Thoracic aorta (tissue), 2 donors: ENCODE measurements at places on chromosomes 11 and 22.
A peak's percentile ranks its signal among the peaks of the same experiment; 100 is the strongest.

DNA sequence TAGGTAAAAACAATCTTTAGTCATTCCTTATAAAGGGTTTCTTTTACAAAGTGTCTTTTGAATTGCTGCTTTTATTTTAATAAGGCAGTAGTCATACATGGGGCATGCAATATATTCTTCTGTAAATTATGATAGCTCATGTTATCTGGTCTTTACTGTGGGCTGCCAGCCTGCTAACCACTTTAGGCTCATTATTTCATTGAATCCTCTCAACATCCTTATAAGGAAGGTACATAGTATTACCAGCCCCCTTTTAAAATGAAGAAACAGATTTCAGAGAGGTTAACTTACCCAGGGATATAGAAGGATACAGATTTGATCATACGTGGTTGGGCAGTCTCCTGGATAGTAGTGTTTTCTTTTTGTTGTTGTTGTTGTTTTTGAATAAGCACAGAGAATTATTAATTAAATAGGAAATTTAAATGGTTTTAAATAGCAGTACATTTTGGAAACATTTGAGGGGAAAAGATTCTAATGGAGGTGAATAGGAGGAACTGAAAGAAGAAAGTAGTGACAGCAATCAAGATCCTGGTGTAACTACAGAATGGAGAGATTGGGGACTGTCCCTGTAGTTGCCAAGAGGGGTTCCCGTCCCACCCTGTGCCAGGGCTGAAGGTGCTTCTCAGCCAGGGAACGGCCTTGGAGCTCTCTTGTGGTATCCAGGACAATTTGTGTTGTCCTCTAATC lies 21.0 kb downstream of the SPECC1L start:
- H3K27me3 ChIP-seq: no peaks in the 10 kb centered on the region
- no peak overlapping the region for H3K4me3 ChIP-seq
- no peaks in the 10 kb centered on the region for H3K36me3 ChIP-seq
- H3K4me1 ChIP-seq: peaks cover 62% of the 10 kb centered on the region

DNA sequence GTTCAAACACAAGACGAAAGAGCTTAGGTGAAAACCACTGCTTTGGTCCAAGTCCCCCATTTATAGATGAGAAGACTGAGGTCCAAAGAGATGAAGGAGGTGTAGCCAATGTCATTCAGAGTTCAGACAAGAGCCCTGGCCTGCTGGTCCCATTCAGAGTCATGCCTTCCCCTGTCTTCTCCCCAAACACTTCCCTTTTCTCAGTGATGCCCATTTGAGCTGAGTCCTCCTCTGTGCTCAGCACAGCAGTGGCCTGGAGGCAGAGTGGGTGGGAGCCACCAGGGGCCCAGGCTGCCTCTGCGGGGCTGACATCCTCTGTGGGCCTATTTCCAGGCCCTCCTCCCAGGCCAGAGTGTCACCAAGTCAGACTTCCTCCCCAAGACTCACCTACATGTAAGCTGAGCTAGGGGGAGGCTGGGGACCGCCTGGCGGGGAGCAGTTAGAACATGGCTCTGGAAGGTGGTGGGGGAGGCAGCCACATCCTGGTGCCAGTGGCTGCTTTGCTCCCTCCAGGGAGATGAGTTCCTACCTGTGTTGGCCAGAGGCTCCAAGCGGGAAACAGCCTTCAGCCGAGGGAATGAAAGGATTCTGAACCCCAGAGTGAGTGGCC lies 22.4 kb upstream of the LRRC10B start:
- no peak for DNase-seq
- no peaks in the 10 kb centered on the region for H3K36me3 ChIP-seq
- no peak overlapping the region for H3K27ac ChIP-seq
- H3K27me3 ChIP-seq: no peaks in the 10 kb centered on the region
- H3K4me3 ChIP-seq: no peak overlapping the region

GRCh38 chr11:95453616-95454171 lies 222.7 kb upstream of the SESN3 start:
- H3K27me3 ChIP-seq: no peaks in the 10 kb centered on the region
- H3K4me3 ChIP-seq: no peak overlapping the region
- H3K27ac ChIP-seq: peak overlapping the region; percentile 62
- peaks cover 9% of the 10 kb centered on the region for H3K4me1 ChIP-seq
- DNase-seq: peak; percentile 33

DNA sequence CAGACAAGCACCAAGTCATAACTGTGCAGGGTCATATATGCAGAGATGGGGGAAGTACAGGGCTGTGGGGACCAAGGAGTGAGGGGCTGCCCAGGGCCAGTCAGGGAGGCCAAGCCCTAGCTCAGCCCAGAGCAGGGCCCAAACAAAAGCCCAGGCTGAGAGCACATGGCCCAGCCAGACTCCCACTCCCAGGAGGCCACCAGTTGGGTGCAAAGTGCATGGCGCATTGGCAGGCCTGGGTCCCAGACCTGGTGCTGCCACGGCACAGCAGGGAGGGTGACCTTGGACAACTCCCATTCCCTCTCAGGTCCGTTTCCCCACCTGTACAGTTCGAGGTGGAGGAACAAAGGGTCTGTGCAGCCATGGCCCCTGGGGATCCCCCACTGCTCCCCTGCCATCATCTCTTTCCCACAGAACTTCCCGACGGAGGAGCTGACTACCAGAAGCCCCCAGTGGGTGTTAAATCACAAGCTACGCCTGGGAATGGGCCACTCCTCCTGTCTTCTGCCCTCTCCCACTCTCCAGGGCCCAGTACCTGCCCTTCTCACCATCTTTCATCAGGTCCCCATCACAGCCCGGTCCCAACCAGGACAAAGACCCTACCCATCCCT lies 608 bp downstream of the NIPSNAP1 start:
- H3K4me3 ChIP-seq: peak overlapping the region; percentile 90
- H3K36me3 ChIP-seq: no peaks in the 10 kb centered on the region
- H3K4me1 ChIP-seq: no peaks in the 10 kb centered on the region
- no peak for DNase-seq
- peak overlapping the region; percentile 63 for H3K27ac ChIP-seq
